Glomerular endothelial cell (primary cell): ENCODE measurements at places on chromosomes 5 and 9. TPM values are rescaled to one million over a fixed set of nuclear protein-coding genes. Genes with fewer than 3 reads are reported as not detected.

TNFSF15 gene
- total RNA-seq = 48.1 and 54.9 TPM in 2 replicates

SNCAIP gene
- 18.4 and 44.8 TPM in 2 replicates for total RNA-seq

DNA sequence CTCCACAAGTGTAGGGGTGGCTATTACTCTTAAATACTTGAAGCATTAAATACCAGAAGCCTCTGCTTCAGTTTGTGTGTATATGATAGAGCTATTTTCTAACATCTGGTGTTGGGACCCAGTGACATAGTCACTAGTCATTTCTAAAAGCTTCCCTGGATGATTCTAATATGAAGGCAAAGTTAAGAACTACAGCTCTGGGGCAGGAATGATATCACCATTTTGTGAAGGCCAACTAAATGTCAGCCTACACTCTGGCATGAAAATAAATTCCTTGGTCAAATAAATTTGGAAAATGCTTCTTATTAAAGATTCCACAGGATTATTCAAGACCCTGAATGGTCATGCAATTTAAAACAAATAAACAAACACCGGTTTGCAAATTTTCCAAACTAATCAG is 197.7 kb downstream of the PLK2 start:
- DNase-seq = no peak

- DNase-seq = no peak
Observed at GRCh38 chr9:83006378-83006777, 56.6 kb downstream of the RASEF start.

DNA sequence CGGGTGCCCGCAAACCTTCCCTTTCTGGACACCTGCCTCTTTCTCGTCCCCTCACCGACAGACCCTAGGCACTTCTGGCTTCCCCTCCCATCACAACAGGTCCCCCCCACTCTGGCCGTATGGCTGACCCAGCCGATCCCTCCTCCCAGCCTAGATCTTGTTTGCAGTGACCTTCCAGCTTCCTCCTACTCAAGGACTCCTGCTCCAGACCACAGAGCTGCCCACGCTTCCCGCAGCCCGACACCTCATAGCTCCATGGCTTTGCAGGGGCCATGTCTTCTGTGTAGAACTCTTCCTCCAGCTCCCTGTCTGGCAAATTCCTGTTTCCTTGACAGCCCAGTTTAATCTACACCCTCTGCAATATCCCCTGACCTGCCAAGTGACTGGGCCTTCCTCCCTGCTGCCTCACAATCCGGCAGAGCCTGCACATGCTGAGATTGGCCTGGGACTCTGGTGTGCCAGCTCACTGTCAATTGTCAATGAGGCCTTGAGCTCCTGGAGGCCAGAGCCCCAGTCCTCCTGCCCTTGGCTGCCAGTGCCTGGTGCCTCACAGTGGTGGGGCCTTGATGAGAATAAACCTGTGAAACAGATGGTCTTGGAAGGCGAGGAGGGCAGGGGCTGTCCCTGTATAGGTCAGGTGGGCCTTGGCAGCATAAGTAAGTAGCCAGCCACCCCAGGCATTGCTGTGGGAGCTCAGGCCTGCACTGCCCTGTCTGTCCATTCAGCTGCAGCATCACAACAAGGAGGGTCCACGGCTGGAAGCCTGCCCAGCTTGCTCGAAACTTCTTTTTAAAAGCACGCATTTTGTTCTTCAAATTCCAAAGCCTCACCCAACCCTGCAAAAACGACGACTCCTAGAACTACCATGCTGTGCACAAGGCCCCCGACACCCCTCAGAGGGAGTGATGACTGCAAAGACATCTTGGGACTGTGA is 50.5 kb downstream of the GADD45G start:
- DNase-seq = no peak
